ENCODE measurements at places on chromosomes 4 and X.
A peak's percentile ranks its signal among the peaks of the same experiment; 100 is the strongest.

DNA sequence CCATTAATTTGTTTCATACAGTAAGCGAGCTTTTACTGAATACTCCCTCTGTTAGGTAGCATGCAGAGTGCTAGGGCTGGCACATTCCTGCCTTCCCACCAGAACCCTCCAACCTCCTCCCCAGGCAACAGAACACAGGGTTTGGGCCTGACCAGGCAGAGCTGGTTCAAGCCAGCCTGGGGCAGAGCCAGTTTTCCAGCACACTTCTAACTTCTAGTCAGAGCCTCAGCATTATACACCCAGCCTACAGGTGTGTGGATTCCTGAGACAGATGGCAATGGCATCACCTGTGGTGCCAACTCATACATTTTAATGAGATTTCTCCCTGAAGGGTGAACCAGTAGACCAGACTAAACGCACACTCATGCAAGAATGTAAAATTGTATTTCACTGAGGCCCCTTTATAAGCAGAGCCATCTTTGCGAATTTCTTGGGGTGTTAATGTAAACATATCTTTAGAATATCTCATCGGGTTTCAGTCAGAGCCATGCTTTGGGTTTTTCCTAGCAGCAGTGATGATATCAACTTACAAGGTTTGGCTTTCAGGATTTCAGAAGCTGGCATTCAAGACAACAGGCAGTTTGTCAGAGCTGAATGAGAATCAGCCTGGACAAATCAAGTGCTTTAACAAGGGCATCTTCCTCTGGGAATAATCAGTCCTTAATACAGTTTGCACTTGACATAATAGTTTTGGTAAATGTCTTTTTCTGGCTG is 92.0 kb downstream of the GATB start:
- no peak for DNase-seq

- no peak for DNase-seq
Measured at GRCh38 chr4:89998469-89999011, 103.9 kb downstream of the MMRN1 start.

GRCh38 chr4:145531223-145531622 is 49.6 kb downstream of the SMAD1 start:
- DNase-seq = no peak

DNA sequence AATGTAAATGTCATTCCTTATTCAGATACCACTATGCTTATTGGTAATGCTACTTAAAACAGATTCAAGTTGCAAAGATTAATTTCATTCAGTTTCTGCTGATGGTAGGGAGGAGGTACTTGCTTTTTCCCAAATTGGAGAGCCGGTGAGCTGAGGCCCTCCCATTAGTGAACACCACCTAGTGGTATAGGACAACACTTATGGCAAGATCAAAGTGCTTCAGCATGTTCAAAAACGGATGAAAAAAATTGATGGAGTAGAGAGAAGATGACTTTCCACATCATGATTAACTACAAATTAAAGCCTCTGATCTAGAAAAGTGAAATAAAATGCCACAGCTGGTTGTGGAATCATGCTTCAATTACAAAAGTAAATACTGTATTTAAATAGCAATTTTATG is 112.9 kb downstream of the MBNL3 start:
- DNase-seq = peak; percentile 3
